ENCODE measurements at places on chromosomes 11 and 22.

DNA sequence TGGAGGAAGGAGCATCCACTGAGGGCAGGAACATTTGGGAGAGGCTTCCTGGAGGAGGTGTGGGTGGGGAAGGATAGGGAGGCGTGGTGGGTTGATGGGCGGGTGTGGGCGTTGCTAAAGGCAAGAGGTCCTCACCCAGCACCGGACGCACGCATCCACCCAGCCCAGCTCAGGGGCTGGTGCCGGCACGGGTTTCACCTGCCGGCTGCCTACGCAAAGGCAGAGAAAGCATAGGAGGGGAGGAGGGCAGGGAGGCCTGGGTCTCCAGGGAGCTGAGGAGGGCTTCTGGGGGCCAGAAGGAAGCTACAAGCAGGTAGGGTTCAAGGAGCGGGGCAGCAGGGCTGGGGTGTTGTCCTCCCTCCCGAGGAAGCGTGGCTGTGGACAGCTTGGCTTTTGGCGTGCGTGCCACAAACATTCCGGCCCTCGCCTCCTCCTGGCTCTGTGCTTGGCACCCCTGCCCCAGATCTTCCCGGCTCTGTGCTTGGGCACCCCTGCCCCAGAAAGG, 7.8 kb downstream of the SSH3 start:
- DNase-seq, result no peak

- no peak for DNase-seq
These were observed 802 bp downstream of the KBTBD3 start for GRCh38 chr11:106076171-106076918.

DNA sequence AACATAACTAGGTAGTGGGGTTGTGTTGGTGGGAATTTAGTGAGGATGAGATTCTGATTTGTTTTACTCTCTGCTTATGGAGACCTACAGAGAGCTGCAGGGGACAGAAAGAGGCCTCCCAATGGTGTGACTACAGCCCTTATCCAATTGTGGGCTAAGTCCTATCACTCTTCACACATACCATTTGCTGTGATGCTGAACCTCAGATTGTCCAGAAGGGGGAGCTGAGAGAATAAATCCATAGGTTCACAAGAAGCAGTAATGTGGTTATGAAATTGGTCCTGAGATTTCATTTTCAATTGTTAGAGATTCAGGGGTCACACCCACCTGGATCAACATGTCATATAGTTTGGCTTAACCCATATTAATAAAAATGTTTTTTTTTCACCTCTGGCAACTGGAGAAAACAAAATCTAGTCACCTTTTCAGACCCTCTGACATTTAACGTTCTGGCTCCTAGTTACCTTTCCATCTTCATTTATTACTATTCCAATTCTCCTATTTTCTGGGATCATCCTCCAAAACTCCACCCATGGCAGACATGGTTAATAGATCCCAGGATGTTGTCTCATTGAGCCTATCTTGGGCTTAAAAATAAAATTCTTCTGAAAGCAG, 53.3 kb upstream of the PTPN5 start:
- peak; percentile 28 for DNase-seq

DNA sequence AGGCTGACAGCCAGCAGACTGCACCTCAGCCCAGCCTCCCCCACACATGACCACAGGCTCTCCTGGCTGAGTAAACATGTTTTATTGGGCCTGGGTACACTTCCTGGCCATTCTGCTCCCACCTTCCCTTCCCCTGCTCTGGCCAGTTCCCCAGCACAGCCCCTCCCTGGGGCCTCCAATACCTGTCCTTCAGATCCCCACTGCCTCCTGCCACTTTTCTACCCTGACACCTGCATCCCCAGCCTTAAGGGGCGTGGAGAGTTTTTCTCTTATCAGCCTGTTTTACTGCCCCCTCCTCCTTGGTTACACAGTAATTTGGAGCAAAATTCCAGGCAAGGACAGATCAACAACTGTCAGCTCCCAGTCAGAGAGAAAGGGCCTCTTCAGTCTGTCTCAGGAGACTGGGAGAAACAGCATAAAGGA, at the start of gene ISX:
ISX (plus strand) TSS at position 363 of the 423 bp plus-strand sequence. CDS start 930 bp downstream, outside the sequence.
- no peak for DNase-seq

GRCh38 chr11:71265559-71266092, 13.2 kb upstream of the SHANK2 start:
- DNase-seq, result no peak

GRCh38 chr11:82003671-82004515, 729.8 kb downstream of the FAM181B start:
- DNase-seq, result no peak

GRCh38 chr11:41308286-41308685, 151.2 kb downstream of the LRRC4C start:
- no peak for DNase-seq

GRCh38 chr22:50727678-50728522, 10.1 kb upstream of the ACR start:
- no peak for DNase-seq

DNA sequence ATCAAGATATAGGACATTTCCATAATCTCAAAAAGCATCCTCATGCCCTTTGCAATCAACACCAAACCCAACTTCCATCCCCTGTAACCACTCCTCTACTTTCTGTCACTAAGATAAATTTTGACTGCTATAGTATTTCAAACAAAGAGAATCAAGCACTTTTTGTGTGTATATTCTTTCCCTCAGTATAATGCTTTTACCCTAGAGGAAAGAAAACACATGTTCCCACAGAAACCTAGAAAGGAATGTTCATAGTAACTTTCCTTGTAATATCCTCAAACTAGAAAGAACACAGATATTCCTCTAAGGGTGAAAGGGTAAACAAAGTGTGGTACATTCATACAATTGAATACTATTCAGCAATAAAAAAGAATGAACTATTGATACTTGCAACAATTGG, 5.5 kb upstream of the PATE1 start:
- DNase-seq, result no peak

GRCh38 chr11:61922539-61922938, 5.2 kb upstream of the RAB3IL1 start:
- DNase-seq, result no peak

- DNase-seq, result no peak
These were observed 32.2 kb upstream of the OR4B1 start for GRCh38 chr11:48184452-48184851.

- no peak for DNase-seq
These were observed 133.4 kb downstream of the DBX1 start for GRCh38 chr11:20026629-20027555.

DNA sequence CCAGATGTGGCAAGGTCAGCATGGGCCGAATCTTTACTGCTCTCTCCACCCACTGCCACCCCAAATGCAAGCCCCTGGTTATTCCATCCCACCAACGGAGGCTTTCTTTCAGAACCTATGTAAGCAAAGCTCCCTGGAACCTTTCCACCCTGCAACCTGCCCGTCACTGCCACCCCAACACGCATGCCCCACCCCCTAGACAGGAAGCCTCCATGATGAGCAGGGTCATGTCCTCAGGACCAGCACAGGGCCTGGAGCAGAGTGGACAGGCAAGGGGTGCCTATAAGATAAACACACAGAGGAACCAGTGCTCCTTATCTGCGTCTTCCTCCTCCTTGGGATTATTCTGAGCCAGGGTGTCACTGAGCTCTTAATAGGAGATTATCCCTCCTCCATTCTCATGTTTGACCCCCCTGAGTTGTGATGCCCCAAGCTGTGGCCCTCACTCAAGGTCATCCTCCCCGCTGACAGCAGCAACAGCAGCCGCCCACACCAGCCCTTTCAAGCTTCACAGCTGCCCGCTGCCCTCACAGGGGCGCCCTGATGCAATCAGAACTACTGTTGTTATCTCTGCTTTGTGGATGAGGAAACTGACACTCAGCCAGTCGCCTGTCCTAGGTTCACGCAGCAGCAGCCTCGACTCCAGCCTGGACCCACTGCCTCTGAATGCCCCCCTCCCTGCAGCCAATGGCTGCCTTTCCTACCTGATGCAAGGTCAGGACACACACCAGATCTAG, 647.3 kb downstream of the TBC1D22A start:
- no peak for DNase-seq

- no peak for DNase-seq
These were observed 59.7 kb upstream of the AMPD3 start for GRCh38 chr11:10395166-10395897.

GRCh38 chr11:83367745-83368144, 81.6 kb upstream of the CCDC90B start:
- no peak for DNase-seq

DNA sequence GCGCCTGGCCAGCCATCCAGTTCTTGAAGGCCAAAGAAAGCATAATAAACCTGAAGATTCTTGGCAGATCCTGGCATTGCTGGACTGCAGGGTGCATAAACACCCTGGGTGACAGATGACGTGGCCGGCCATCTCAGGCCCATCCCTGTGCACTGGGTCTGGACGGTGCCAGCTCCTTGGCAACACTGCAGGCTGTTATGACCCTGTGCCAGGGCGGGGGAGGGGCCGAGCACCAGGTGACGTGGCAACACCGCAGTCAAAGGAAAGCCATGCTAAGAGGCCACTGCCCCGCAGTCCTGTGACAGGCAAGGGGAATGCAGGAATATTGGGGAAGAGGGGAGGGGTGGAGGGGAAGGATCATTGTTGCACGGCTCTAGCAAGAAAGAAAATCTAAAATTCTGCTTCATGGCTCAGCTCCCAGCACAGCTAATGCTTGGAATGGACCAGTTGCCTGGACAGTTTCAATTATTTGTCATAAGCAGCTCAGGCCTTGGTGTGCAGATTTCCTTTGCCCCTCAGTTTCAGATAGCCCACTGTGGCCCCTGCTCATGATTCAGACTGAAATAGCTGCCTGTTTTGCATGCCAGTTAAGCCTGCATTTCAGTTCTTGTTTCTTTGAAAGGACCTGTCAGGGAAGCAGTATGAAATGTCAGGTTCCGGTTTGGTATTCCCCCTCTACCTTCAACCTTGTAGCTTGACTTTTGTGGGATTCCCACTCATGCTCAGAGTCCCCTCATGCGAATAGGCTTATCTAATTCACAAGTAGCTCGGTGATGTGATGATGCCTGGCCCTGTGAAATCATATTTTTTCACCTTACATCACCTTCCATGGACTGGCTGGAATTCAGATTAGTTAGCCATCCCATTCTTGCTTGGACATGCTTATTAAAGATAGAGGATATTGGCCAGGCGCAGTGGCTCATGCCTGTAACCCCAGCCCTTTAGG, 29.7 kb upstream of the DDX6 start:
- peak; percentile 46 for DNase-seq

DNA sequence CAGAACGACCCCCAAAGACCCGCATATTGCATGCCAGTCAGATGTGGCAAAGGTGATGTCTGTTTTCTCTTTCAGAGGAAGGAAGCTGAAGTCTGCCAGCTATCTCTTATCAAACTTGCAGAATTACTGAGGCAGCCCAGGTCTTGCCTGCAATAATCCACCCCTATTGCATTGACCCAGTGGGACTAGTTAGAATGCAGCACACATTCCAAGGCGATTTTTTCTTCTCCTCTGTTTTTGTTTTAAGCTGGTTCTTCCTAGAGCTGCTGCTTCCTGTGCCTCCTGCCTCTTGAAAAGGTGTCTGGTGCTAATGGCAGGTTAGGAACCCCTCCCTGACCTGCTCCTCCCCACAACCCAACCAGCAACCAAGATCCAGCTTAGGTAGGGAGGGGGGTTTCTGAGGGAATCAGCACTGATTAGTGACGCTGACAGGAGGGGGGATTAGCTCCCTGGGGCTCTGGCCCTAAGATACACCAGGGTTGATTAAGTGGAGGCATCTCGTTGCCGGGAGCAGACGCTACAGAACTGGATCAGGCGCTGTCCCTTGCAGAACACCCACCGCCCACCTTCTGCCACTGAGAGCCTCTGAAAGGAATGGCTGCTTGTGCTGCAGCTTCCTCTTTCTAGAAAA, 2.8 kb downstream of the NTM start:
- no peak for DNase-seq
